ENCODE measurements at places on chromosomes 16 and 17.

GRCh38 chr16:64138006-64138405 lies 983.9 kb downstream of the CDH11 start:
- DNase-seq, result no peak

DNA sequence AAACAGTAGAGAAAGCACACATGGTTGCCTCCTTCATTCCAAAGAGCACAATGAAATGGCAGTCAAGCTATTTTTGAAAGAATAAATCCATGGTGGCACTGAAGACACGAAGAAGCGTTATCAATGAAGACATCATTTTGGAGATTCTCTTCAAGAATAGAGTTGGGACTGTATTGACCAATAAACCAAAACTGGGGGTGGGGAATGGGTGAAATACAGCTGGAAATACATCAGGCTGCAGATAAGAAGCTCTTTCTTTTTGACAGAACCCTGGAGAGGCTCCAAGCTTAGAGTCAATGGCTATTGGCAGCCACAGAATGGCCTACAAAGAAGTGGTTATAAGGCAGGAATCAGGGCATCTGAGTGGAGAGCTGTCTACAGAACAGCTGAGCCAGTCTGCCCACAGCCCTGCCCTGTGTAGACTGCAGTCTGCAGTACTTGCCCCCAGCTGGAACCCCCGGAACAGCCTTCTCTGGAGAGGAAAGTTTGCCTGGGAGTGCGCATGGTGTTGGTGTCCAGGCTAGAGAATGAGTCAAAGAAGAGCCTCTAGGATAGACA lies 100.4 kb downstream of the STX8 start:
- no peak for DNase-seq

DNA sequence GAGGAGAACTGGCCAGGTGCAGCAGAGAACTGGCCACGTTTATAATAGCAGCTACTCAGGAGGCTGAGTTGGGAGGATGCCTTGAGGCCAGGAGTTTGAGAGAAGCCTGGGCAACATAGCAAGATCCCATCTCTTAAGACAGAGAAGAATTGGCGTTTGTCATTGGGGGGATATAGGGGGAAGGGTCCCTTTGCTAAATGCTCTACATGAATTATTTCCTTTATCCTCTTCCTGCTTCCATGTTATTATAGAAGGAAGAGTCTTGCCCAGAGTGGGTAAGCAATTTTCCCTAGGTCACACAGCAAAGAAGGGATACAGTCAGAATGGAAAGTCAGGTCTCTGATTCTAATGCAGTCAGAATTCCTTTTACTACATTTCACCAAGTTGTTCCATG lies 68.0 kb downstream of the MYH11 start:
- DNase-seq, result no peak

DNA sequence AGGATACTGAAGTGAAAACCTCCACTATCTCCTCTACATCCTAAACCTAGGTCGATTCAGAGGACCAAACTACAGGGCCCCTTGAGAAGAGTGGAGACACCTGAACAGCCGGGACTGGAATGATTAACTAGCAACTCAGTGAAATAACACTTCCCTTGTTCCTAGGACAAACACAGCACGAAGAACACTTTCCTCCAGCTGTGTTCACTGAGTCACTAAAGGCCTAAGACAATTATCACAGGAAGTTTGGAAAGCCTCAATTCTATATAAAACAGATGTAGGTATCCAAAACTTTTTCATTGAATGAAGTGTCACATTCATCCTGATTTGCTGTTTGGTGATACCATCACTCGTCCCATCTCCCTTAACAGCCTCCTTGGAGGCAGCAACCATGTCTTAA lies 15.5 kb upstream of the CUEDC1 start:
- no peak for DNase-seq

DNA sequence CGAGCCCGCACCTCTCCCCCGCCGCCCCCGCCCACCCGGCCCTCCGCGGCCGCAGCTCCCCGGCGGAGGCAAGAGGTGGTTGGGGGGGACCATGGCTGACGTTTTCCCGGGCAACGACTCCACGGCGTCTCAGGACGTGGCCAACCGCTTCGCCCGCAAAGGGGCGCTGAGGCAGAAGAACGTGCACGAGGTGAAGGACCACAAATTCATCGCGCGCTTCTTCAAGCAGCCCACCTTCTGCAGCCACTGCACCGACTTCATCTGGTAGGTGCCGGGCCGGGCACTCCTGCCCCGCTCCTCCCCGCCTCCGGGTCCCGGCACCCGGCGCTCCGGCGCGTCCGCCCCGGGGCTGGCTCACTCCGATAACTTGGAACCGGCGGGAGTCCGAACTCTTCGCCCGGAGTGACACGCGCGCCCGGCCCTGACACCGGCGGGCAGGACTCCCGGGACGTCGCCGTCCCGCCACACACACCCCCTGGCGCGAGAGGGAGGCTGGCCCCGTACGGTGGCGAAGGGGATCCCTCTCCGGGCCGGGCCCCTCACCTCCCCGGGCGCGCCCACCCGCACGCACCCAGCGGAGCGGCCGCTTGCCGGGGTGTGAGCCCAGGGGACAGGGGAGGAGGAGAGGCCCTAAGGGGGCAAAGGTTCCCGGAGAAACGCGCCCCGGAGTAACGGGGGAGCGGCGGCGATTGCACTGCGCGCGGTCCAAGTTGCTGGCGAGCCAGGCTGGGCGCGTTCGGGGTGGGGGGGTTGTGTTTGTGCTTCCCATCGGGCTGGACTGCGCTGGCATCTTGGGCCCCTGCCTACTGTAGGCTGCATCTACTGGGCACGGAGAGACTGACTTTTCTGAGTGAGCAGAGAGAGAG lies 581 bp downstream of the PRKCA start:
- peak; percentile 17 for DNase-seq

GRCh38 chr16:27318392-27319256 lies 4.8 kb downstream of the IL4R start:
- DNase-seq, result peak; percentile 37

DNA sequence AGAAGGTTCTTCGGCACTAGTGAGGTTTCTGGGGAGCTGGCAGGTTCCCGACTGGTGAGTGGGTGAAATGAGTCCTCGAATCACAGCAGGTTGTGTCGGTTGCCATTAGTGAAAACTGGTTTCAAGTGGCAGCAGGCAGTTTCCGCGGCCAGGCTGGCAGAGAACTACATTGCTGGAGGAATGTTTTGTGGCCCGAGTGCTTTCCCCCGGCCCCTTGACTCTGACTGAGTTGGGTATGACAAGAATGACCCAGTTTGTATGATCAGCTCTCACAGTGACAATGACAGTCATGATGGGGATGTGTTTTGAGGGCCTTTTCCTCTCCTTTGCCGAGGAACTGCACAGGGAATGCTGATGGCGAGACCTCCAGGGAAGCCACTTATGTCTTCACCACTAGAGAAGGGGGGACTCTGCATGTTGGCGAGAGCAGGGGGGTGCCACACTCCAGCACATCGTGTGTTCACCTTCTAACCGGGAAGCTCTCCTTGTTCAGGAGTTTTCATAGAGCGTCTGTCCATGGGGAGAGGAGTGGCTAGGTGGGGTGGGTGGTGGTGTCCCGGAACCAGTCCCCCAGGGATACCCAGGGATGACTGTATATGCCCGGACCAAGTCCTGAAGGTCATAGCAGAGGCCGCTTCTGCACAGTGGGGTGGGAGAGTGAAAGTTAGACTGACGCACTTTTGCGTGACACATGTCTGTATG lies 206.0 kb upstream of the CHMP6 start:
- DNase-seq, result no peak

DNA sequence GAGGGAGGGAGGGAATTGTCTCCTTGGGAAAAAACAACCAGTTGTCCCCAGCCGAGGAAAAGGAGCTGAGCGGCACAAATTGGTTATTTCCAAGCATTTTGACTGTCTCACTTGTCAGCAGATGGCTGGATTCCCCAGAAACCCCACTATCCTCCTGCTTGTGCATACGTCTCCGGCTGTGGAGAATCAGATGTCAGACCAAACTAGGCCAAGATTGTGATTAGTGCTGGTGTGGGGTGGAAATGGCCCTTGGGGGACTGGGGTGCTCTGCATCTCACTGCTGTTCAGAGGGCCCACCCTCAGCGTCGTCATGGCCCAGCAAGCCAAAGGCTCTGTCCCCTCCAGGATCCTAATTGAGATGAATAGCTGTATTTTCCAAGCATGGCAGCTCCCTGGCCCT lies 131.7 kb upstream of the HSBP1 start:
- DNase-seq, result no peak

GRCh38 chr16:27499659-27500055 lies 50.1 kb downstream of the GTF3C1 start:
- no peak for DNase-seq

- no peak for DNase-seq
Observed at GRCh38 chr16:52191531-52192134, 355.3 kb downstream of the TOX3 start.

GRCh38 chr16:82219298-82219697 lies 49.3 kb upstream of the MPHOSPH6 start:
- DNase-seq, result no peak

GRCh38 chr16:83951544-83951943 lies 1.5 kb upstream of the OSGIN1 start:
- DNase-seq, result no peak

DNA sequence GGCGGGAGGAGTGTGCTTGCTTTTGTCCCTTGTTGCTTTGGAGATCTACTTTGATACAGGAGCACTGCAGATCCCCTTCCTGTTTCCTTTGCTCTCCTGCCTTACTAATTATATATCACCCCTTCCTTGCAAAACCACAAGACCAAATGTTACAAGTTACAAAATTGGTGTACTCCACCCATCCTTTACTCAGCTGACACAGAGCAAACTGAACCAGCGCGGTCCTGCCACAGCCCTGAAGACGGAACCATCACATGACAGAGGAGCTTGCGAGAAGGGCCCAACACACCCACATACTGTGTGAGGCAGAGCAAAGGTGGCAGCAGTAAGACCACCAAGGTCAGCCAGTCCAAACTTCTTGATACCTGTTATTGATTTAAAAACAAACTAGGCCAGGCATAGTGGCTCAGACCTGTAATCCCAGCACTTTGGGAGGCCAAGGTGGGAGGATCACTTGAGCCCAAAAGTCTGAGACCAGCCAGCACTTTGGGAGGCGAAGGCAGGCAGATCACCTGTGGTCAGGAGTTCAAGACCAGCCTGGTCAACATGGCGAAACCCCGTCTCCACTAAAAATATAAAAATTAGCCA lies 33.2 kb downstream of the CYTH1 start:
- DNase-seq, result peak; percentile 61

GRCh38 chr16:56673921-56674320 lies 4.3 kb downstream of the MT1H start:
- no peak for DNase-seq

GRCh38 chr17:48307814-48308411 lies 122.1 kb downstream of the SKAP1 start:
- DNase-seq, result no peak

- DNase-seq, result no peak
Observed at GRCh38 chr17:50468304-50469207, at the start of gene CHAD. Gene CHAD (minus strand): TSS chr17:50468880. CDS start chr17:50468813, 67 bp downstream.

GRCh38 chr16:75250809-75251279 lies 580 bp downstream of the BCAR1 start:
- DNase-seq, result no peak

GRCh38 chr17:16329519-16330271 lies 23.6 kb downstream of the CENPV start:
- no peak for DNase-seq

DNA sequence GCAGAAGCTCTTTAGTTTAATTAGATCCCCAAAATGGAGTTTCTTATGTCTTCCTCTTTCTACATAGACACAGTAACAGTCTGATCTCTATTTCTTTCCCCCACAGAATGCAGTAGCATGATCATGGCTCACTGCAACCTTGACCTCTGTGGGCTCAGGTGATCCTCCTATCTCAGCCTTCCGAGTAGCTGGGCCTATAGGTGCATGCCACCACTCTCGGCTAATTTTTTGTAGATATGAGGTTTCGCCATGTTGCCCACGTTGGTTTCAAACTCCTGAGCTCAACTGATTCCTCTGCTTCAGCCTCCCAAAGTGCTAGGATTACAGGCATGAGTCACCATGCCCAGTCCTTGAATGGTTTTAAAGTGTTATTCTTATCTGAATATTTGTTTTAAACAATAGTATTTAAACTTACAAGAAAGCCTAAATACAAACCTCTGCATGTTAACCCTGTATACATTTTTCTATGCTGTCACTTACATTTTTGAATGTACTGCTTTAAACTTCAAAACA lies 120.6 kb downstream of the GOSR1 start:
- no peak for DNase-seq

DNA sequence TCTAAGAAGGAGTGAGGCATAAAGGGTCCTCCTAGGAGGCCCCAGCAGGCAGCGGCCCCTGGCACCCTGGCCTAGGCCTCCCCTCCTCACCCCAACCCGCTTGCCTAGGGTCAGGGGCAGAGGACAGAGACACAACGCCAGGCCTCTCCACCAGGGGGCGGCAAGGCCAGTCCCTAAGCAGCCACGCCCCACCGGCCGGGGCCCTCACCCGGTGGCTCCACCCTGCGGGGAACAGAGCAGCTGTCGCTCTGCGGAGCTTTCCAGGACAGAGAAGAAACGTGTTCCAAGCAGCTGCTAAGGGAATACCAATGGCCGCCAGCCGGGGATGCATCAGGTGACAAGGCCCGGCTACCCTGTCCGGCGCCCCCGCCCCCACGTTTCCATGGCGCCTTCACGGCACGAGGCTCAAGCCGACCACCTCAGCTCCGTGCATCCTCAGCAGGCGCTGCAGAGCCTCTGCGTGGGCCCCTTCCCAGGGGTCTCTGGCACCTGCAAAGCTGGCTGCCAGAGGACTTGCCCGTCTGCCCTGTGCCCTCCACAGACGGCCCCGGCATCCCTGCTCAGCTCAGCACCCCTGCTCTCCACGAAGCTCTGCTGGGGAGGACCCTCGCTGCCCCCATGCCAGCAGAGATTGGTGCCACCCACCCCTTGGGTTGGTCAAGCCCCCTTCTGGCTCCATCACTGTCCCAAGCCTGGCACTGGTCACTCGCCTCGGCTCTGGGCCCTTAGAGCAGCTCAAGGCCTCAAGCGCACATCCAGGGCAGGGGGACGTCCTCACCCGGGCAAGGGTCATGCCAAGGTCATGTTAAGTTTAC lies 5.6 kb downstream of the ZNF598 start:
- peak; percentile 54 for DNase-seq

GRCh38 chr16:57711346-57711745 lies 16.7 kb downstream of the DRC7 start:
- DNase-seq, result no peak

GRCh38 chr17:4272972-4273368 lies 9.2 kb upstream of the ANKFY1 start:
- DNase-seq, result no peak

- DNase-seq, result no peak
Observed at GRCh38 chr16:15575293-15576049, 67.5 kb downstream of the MARF1 start.

DNA sequence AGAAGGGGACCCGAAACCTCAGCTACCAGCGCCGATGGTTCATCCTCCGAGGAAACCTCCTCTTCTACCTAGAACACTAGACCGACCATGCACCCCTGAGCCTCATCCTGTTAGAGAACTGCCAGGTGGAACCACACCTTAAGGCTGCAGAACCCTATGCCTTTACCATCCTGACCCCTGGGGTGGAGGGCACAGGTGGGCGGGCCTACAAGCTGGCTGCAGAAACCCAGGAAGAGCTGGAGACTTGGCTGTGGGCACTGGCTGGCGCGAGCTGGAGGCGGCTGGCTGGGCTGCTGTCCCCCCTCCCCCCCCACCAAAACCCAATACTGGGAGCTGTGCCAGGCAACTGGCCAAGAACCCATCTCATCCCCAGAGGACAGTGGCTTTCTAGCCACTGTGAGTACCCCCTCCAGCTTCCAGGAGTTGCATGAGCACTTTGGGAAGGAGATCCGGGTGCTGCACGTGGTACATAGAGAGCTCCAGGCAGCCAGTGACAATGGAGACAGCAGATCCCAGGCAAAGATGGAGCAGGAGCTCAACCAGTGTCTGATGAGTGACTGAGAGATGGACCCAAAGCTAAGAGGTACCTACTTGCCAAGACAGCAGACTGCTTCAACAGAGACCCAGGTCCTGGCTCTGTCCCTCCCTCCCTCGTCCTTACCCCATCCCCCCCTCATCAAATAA lies 1.4 kb upstream of the CD2BP2 start:
- no peak for DNase-seq

Data from stimulated activated CD8-positive, alpha-beta memory T cell treated with anti-CD3 and anti-CD28 coated beads, Interleukin-15, amount 100 ng/mL, for 4 hours (primary cell).